ENCODE measurements at places on chromosomes 12 and 14. TPM values are rescaled to one million over a fixed set of nuclear protein-coding genes. Genes with fewer than 3 reads are reported as not detected.

The SLC38A4 gene
- total RNA-seq = not detected

The SMIM41 gene
- total RNA-seq = not detected

The GPR84 gene
- not detected for total RNA-seq

The LMNTD1 gene
- not detected for total RNA-seq

The CLEC4C gene
- total RNA-seq = not detected

The CCDC38 gene
- total RNA-seq = 0.07 TPM

The HCAR2 gene
- 0.11 TPM for total RNA-seq

The PKP2 gene
- 2.5 TPM for total RNA-seq

The SYNE2 gene
- total RNA-seq = 8.7 TPM

The KNTC1 gene
- 24.1 TPM for total RNA-seq

The IGF1 gene
- total RNA-seq = 0.30 TPM

The JDP2 gene
- 27.3 TPM for total RNA-seq

The SMOC1 gene
- 19.5 TPM for total RNA-seq

The MEG3 gene
- total RNA-seq = 60.4 TPM

The RAB5B gene
- 34.3 TPM for total RNA-seq

The NDRG2 gene
- 3.3 TPM for total RNA-seq

The ADCY6 gene
- total RNA-seq = 15.8 TPM

The SMAGP gene
- total RNA-seq = 22.2 TPM

The HSPA2 gene
- total RNA-seq = 40.2 TPM

The KRT71 gene
- total RNA-seq = not detected

The GLT1D1 gene
- not detected for total RNA-seq

All from A549 treated with RU486 at 1 μM for 4 hours (cell line).